Stimulated activated CD8-positive, alpha-beta memory T cell treated with anti-CD3 and anti-CD28 coated beads, Interleukin-7, amount 100 ng/mL, for 1 hour (primary cell): ENCODE measurements at places on chromosomes 7 and 10.

DNA sequence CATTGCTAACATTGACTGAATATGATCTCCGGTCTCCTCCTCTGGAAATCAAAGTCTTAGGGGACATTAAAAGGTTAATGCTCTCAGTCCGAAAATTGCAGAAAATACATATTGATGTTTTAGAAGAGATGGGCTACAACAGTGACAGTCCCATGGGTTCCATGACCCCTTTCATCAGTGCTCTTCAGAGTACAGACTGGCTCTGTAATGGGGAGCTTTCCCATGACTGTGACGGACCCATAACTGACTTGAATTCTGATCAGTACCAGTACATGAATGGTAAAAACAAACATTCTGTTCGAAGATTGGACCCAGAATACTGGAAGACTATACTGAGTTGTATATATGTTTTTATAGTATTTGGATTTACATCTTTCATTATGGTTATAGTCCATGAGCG is 39.2 kb downstream of the SAMD8 start:
- DNase-seq = no peak

DNA sequence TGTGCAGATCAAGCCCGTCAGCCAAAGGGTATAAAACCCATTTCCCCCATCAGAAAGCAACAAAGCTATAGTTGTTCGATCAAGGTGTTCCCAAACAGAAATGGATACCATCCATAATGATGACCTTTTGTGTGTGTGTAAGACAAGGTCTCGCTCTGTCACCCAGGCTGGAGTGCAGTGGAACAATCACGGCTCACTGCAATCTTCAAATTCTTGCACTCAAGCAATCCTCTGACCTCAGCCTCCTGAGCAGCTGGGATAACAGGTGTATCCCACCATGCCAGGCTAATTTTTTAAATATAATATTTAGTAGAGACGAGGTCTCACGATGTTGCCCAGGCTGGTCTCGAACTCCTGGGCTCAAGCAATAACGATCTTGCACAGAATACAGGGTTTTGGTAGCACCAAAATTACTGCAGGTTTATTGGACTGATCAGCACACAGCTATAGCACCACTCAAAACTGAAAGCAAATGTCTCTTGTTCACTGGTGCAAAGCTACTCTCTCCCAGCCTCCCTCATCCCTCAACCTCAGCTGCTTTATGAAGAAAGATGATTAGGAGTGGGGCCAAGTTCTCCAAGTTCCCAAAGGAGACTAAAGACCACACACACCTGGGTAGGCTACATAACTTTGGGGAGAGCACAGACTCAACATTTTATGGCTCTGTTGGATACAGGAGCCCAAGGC is 80.5 kb downstream of the ABI1 start:
- no peak for DNase-seq

DNA sequence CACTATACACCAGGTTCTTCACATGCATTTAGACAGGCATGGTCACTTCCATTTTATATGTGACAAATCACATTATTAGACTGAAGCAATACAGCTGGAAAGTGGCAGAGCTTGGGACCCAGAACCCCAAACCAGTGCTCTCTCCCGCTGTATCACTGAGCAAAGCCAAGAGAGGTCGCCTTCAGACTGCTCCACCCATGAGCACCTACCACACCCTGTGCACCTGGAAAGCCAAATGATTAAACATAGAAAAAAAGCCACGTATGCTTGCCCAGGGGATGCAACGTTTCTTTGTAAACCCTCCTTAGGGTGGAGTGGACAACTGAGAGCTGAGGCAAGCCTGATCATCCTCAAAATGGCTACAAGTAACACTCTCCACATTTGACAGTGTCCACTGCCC is 72.5 kb downstream of the CCDC6 start:
- DNase-seq = no peak

DNA sequence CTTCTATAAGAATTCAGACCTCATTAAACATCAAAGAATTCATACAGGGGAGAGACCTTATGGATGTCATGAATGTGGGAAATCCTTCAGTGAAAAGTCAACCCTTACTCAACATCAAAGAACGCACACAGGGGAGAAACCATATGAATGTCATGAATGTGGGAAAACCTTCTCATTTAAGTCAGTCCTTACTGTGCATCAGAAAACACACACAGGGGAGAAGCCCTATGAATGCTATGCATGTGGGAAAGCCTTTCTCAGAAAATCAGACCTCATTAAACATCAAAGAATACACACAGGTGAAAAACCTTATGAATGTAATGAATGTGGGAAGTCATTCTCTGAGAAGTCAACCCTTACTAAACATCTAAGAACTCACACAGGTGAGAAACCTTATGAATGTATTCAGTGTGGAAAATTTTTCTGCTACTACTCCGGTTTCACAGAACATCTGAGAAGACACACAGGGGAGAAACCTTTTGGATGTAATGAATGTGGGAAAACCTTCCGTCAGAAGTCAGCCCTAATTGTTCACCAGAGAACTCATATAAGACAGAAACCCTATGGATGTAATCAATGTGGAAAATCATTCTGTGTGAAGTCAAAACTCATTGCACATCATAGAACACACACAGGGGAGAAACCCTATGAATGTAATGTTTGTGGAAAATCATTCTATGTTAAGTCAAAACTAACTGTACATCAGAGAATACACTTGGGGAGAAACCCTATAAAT is 24.1 kb downstream of the ZNF37A start:
- DNase-seq = no peak

DNA sequence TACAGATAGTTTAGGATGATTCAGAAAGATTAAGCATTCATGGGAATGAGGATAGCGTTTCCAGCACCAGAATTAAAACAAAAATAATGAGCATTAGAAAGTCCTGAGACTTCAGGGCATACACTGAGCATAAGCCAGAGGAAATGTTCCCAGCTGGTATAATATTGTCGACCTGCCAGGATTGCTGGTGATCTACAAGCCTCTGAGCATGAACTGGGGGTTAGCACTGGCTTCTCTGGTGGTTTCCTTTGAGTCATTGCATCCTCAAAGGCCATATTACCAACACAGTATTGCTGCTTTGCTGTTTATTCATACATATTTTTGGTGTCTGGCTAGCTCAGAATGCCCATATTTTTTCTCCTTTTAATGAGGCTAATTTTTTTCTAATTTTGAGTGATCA is 10.7 kb upstream of the ATRNL1 start:
- DNase-seq = no peak

DNA sequence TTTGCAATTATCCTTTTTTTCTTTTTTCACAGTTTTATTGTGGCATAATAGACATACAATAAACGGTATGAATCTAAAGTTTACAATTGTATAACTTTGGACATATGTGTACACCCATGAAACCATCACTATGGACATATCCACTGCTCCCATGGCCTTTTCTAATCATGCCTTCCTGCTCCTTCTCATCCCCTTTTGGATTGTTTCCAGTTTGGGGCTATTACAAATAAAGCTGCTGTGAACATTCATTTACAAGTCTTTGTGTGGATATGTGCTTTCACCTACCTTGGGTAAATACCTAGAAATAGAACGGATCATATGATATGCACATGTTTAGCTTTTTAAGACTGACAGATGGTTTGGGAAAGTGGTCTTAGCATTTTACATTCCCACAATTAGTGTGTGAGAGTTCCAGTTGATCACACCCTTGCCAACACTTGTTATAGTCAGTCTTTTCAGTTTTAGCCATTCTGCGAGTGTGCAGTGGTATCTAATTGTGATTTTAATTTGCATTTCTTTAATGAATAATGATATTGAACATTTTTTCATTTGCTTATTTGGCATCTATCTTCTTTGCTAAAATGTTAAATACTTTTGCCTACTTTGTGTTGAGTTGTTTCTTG is 120.9 kb upstream of the KAT6B start:
- no peak for DNase-seq

- no peak for DNase-seq
Observed at GRCh38 chr10:84201244-84201606, 6.9 kb downstream of the CDHR1 start.

- no peak for DNase-seq
Observed at GRCh38 chr10:48322017-48322416, 15.5 kb downstream of the MAPK8 start.

- DNase-seq = no peak
Observed at GRCh38 chr7:51299391-51300133, 17.0 kb downstream of the COBL start.

DNA sequence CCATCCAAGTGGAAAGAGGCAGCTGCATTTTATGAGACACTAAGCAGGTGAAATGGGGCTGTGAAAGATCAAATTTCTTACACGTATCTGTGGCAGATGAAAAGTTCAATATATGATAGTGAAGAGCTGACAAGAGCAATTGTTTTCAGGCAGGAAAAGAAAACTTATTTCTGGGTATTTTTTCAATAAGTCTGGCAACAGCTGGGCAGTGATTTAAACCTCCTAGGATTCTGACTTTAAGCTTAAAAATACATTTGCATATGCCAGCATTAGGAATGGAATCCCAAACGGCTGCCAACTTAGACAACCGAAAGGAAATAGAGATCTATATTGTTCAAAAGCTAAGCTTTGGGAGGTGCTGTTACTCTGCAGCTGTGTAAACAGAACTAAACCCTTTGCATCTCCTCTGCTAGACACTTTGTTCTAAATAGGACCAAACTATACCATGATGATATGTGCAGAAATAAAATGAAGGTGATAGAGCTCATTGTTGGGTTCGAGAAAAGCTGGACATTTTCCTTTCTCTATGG is 26.1 kb downstream of the DYNC1I1 start:
- DNase-seq = no peak

GRCh38 chr7:139603282-139603681 is 79.8 kb downstream of the CLEC2L start:
- no peak for DNase-seq

GRCh38 chr10:85851325-85851724 is 515.3 kb downstream of the GRID1 start:
- DNase-seq = no peak

- DNase-seq = no peak
Observed at GRCh38 chr7:22858640-22859561, 36.3 kb upstream of the TOMM7 start.

- no peak for DNase-seq
Observed at GRCh38 chr7:2953099-2953498, 90.6 kb downstream of the CARD11 start.

DNA sequence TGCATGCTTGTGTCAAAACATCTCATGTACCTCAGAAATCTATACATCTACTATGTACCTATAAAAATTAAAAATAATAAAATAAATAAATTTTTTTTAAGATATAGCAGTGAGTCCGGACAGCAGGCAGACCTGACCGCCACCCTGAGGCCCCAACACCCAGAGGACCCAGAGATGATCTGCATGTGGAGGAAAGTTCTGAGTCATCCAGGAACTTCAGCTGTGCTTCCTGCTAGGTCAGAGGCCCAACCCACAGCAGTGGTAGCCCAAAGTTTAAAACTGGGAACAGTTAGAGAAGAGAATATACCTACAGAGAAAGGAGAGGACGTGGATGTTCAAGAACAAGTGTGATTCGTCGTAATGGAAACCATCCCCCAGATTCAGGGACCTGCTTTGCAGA is 683.7 kb upstream of the NRP1 start:
- no peak for DNase-seq

- no peak for DNase-seq
Observed at GRCh38 chr10:98267894-98268693, at the start of gene LOXL4. LOXL4 (minus strand) TSS chr10:98268194; CDS start chr10:98263019, 5,175 bp downstream.

DNA sequence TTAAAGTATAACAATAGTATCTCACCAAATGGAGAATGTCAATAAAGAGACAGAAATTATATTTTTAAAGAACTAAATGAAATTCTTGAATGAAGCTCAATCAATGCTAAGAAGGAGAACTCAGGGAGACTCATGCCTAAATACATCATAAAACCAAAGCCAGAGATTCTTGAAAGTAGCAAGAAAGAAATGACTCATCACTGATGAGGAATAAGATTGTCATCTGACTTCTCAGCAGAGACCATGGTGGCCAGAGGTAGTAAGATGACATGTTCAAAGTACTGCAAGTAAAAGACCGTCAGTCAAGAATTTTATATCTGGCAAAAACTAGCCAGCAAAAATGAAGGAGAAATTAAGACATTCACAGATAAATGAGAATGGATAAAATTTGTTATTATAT is 399.0 kb downstream of the GRID1 start:
- DNase-seq = no peak

DNA sequence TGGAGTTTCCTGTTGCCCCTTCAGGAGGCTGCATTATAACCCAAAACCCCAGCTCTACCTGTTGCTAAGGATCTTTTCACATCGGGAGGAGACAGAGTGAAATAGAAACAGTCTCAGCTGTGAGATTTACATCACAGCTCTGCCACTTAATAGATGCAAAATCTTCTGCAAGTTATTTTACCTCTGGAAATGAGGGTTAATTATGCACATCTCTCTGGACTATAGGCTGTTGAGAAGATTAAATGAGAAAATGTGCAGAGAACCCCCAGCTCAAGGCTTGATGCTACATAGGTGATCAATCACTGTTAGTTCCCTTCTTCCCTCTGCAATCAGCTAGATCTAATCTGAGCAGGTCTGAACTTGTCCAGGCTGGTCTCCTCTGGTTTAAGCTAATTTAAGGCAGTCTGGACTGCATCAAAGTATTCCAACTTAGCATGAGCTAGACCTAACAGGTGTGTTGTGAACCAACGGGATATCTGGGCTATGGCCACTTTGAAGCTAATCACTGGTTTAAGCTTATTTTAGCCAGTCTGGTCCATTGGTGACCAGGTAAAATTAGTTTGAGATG is 8.9 kb upstream of the LRRC18 start:
- no peak for DNase-seq

DNA sequence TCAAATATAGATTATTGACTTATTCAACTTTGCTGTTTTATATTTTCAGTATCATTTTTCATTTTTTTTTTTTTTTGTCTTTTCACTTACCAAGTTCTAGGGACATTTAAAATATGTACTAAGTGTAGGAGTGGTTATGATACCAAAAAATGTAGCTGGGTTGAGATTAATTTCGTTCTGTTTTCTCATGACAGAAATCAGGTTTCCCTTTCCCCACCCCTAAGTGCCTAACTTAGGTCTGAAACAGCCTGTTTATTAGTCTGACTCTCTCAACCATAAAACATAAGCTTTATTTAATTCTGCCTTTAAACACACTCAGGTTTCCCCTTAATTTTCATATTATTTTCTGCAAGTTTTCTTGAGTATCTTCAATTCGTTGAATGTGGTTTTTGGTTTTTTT is 22.1 kb downstream of the TMEM106B start:
- no peak for DNase-seq

GRCh38 chr10:86963341-86963919 is 4.9 kb upstream of the ADIRF start:
- no peak for DNase-seq

- no peak for DNase-seq
Observed at GRCh38 chr7:94297397-94297838, 97.3 kb upstream of the COL1A2 start.

GRCh38 chr7:142607351-142607750 is 141.9 kb upstream of the PRSS1 start:
- no peak for DNase-seq

- DNase-seq = no peak
Observed at GRCh38 chr7:24227603-24228359, 56.2 kb upstream of the NPY start.

- no peak for DNase-seq
Observed at GRCh38 chr10:86007171-86007570, 359.4 kb downstream of the GRID1 start.

DNA sequence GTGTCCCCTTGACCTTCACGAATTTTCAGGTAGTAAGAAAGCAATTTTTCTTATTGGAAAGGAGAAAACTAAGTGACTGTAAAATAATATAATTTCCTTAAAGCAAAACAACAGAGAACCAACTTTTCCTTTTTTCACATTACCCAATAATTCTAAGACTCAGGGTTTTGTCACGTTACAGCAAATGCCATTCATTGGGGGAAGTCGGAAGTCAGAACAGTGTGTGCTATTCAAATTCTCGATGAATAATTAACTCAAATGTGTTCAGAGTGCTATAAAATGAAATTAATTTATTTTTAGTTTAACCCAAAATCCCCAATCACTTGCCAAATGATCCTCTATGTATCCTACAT is 40.0 kb downstream of the DIP2C start:
- no peak for DNase-seq
